Right lung (tissue), 10 donors: ENCODE measurements at places on chromosomes 4 and X.

DNA sequence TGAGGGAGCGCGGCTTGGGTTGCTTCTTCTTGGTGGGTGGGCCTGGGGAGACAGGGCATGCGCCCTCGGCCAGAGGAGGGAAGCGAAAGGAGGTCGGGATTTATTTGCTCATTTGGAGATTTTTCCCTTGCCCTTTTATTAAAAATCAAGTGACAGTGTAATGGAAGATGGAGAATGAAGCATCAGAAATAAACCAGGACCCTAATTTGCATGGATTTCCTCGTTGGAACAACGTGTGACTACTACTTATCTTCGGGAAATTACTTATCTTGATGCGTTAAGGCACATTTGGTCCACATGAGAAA, 709 bp upstream of the CLOCK start:
- DNase-seq: no peak

GRCh38 chrX:20521222-20521621, 254.5 kb upstream of the RPS6KA3 start:
- DNase-seq: no peak

- DNase-seq: no peak
Measured at GRCh38 chrX:109600237-109600651, 24.7 kb downstream of the KCNE5 start.

- no peak for DNase-seq
Measured at GRCh38 chrX:19629541-19629940, 114.2 kb upstream of the MAP3K15 start.

GRCh38 chr4:116899561-116899960, 185.8 kb downstream of the TRAM1L1 start:
- no peak for DNase-seq

DNA sequence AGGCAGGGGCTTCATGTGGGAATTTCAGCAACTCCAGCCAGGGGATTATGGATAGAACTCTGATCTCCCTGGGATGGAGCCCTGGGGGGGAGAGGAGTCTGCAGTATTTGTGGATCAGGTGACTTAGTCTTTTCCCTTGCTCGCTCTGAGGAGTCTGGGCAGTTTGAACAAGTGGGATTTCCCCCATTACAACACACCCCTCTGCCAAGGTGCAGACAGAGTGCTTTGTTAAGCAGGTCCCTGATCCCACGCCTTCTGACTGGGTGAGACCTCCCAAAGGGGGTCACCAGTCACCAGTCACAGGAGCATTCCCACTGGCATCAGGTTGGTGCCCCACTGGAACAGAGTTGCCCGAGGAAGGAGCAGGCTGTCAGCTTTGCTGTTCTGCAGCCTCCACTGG, 123.9 kb downstream of the LHFPL1 start:
- no peak for DNase-seq
